Activated T-cell treated with anti-CD3 and anti-CD28 coated beads for 24 hours (primary cell): ENCODE measurements at places on chromosomes 4 and X.

GRCh38 chrX:135595543-135595942 lies 75.1 kb downstream of the INTS6L start:
- DNase-seq = no peak

GRCh38 chr4:116638592-116638991 lies 446.8 kb downstream of the TRAM1L1 start:
- no peak for DNase-seq

GRCh38 chr4:36286481-36286871 lies 5.1 kb downstream of the DTHD1 start:
- DNase-seq = no peak

DNA sequence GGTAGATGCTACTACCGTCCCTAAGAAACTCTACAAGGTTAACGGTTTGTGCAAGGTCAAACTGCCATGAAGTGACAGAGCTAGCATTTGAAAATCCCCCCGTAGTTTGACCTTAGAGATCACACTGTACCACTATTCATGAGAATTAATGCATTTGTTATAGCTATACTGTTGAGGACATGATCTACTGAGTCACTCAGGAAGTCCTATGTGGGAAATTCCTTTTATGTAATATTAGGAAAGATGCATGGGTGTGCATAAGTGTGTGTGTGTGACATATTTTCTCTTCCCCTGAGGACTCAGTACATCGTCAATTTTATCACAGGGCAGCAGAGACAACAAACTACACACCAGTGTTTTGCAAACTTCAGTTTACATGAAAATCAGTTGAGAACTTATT lies 141.1 kb downstream of the FBXW7 start:
- DNase-seq = no peak

- DNase-seq = no peak
Measured at GRCh38 chr4:137981277-137981676, 260.9 kb downstream of the SLC7A11 start.

- peak; percentile 48 for DNase-seq
Measured at GRCh38 chrX:154097003-154097588, 421 bp downstream of the MECP2 start.

DNA sequence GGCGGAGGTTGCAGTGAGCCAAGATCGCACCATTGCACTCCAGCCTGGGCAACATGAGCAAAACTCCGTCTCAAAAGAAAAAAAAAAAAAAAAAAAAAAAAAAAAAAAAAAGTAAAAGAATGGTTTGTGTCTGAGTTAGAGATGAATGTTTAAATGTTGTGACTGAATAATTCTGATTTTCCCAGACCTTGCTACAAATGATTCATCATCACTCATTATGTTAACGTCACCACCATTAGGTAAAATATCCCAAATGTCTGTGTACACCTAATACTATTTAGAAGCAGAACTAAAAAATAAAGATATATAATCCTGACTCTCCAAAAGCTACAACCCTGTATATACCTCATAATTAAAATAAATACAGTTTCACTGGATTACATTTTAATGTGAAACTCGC lies 70.8 kb downstream of the HHIP start:
- DNase-seq = no peak

DNA sequence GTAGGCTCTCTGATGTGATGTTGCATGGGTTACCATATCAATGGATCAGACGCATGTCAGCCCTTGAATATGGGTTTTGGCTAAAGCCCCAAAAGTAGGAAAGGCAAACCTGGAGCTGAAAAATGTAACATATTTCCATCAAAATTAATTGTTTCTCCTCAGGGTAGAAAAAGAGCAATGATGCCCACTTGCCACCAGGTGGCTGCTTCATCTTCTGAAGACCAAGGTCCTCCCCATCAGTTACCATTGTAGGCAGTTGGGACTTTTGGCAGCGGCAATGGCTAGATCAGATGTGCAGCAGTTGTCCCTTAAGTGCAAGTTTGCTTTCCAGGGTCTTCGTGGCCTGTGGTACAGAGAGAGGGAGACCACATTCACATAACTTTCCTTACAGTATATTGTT lies 118.2 kb downstream of the NAF1 start:
- DNase-seq = no peak

DNA sequence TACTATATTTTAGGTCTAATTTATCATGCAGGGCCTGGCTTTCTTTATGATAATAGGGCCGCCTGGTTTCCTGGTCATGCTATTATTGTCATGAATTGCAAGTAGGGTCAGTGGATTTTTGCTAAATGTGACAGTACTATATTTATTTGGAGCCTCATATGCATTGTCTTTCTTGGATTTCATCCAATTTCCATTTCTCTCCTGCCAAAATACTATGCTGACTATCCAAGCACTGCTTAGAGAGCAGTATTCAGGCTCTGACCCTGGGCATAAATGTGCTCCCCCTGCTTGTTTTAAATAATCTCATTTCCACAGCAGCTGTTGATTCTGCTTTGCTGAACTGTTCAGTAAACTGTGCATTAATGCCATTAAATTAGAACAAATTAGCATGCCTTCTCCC lies 269.3 kb downstream of the GPM6A start:
- no peak for DNase-seq

DNA sequence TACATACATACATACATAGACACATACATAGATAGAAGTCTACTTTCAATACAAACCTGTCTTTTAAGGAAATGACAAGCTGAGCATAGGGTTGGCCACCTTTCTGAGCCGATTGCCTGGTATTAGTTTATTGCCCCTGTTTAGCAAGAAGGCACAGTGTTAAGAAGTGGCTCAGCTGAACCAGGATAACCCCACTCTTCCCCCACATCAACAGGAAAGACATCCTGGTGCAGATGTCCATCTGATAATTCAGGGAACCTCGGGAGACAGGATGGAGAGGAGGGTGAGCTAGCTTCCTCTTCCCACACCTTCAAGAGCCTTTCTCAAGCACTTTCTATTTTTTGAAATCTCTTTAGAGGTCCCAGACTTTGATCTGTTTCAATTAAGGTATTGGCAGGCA lies 52.3 kb downstream of the PKD2 start:
- DNase-seq = no peak

- DNase-seq = no peak
Measured at GRCh38 chr4:2924286-2924685, 38.9 kb downstream of the NOP14 start.

DNA sequence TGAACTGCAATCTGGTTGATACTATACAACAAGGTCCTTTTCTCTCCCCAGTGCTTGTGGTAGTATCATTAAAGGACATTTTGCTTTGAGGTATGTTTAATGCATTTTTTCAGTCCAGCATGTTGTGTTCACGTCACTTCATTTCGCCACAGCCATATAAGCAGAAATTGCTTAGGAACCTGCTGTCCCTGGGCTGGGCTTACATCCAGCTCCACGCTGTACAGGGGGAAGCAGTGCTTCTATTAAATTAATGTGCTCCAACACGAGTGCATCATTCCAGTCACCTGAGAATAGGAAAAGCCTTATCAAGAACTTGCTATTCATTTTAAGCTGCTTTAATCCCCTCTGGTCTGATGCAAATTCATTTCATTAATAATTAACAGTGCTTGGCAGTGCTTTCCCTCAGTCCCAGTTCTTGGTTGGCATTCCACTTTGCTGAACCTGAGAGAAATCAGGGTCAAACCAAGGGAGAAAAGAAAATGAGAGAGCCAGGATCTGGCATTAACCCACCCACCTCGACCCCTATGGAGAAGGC lies 47.4 kb upstream of the PTCHD1 start:
- no peak for DNase-seq

DNA sequence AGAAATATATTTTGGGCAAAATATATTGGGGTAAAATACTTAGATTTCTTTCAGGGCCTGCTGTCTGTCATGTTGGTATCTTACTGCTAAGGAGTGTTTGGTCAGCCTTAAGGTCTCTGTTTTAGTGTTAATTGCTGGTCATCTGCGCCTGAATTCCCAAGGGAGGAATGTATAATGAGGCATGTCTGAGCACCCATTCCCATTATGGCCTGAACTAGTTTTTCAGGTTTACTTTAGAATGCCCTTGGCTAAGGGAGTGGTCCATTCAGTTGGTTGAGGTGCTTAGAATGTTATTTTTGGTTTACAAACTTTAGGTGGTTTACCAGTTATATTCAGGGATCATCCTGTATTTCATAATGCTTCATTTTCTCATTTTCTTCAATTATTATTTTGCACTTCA lies 125.9 kb downstream of the CFAP299 start:
- DNase-seq = no peak

GRCh38 chr4:53889326-53890055 lies 174.9 kb downstream of the CHIC2 start:
- no peak for DNase-seq

DNA sequence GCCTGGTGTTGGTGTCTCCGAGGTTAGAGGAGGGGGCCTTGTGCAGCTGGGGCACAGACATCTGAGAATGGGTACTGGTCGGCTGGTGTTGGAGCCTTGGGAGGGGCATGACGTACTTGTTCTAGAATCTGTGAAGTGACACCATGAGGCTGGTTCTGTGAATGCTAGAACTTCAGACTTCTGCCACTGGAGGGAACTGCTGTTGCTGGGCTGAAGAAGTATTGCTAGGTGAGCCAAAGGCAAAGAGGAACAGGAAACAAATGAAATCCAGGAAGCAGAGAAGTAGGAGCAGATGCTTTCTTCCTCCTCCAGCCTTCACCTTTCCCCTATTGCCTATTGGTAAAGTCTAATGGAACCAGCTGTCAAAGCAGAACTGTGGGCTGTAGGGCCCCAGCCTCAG lies 120.9 kb upstream of the DDIT4L start:
- DNase-seq = no peak

GRCh38 chr4:45425135-45425534 lies 698.7 kb downstream of the GABRG1 start:
- no peak for DNase-seq

GRCh38 chr4:154465085-154465484 lies 26.5 kb downstream of the DCHS2 start:
- no peak for DNase-seq

GRCh38 chr4:41257906-41258305 lies 1.2 kb downstream of the UCHL1 start:
- DNase-seq = no peak

- no peak for DNase-seq
Measured at GRCh38 chr4:42515156-42515884, 118.0 kb downstream of the SHISA3 start.

GRCh38 chr4:40992472-40993295 lies 221.7 kb downstream of the APBB2 start:
- no peak for DNase-seq

GRCh38 chr4:69095301-69095731 lies 958 bp upstream of the UGT2B7 start:
- DNase-seq = no peak

DNA sequence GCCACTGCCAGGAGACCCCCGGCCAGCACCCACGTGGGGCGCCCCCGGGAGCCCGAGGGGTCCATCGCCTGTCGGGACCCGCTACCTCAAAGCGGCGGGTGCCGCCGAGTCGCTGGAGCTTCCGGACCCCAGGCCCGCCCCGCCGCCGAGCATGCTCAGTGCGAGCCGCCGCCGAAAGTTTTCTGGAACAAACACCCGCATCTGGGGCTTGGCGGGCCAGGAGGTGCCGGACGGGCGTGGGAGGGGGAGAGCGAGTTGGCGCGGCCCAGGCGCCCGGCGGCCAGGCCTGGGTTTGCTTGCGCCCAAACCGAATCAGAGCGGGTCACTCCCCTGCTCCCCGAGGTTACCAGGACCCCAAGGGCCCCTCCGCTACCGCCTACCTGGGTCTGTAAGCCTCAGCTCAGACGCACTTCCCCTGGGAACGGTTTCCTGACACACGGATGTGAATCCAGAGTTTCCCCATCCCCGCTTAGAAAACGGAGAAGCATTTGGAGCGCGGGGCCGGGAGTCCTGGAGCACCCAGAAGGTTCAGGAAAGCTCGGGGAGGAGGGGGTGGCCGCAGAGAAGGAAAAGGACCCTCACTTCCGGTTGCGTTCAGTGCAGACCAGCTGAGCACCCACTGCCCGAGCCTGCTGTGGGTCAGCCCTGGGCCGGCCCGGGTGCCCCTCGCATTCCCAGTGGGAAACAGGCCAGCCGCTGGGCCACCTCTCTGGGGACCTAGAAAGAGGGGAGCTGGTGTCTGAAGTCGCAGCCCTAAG lies at the start of gene EVC2:
TSS of gene EVC2 (minus strand) at position 111 of the 758 bp plus-strand sequence. CDS start at position 65, 46 bp downstream.
- DNase-seq = no peak

GRCh38 chrX:57899064-57899463 lies 11.2 kb downstream of the ZXDA start:
- no peak for DNase-seq

DNA sequence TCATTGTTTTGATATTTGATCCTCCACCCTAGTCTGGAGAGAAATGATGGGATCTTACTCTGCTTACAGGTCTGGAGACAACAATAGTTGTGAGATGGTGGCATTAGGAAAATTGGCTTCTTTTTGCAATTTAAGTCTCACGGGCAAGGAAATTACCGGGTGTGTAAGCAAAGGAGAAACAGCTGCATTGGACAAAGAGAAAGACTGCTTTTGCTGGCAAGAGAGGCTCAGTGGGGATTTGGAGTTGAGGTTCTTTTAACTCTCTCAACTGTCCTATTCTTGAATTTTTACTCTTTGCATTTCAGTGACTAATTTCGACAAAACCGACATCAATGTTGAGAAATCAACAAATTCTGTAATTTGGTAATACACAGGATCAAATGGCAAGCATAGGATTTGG lies 2.3 kb upstream of the SERPINA7 start:
- DNase-seq = no peak

- DNase-seq = no peak
Measured at GRCh38 chr4:72846280-72847111, 223.0 kb downstream of the COX18 start.

GRCh38 chr4:112130906-112131305 lies 14.3 kb upstream of the FAM241A start:
- DNase-seq = no peak

- DNase-seq = no peak
Measured at GRCh38 chr4:830601-831482, 4.9 kb upstream of the CPLX1 start.

GRCh38 chr4:185903205-185903604 lies 91.2 kb upstream of the SORBS2 start:
- DNase-seq = no peak

GRCh38 chr4:6199422-6199921 lies 877 bp downstream of the JAKMIP1 start:
- no peak for DNase-seq

DNA sequence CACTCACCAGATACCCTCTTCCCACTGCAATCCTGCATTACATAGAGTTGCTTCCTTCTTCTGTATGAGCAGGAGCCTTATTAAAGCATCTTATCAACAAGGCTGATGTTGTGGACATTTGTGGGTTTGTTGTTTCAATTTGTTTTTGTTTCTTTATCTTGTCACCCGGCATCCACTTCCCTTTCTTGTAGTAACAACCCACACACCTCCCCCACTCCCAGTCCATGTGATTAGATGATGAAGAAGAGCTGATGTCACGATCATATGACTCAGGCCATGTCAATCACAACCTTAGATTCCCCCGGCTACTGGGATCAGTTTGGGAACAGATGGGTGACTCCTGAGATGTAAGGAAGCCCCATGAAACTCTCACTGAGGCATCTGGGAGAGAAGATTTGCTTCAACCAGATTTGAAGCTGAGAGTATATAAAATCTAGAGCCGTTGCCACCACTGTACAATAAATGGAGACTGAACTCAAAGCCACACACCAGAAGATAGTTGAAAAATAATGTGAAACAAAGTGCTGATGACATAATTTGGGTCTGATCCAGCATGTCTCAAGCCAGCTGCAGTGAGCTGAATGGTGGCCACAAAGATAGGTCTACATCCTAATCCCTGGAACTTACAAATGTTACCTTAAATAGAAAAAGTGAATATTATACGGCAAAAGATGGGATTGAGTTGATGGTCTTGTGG lies 34.1 kb upstream of the SRD5A3 start:
- DNase-seq = no peak

GRCh38 chrX:19673375-19674040 lies 158.2 kb upstream of the MAP3K15 start:
- DNase-seq = no peak

GRCh38 chrX:147960722-147961121 lies 20.4 kb upstream of the FMR1NB start:
- DNase-seq = no peak
